ENCODE measurements at places on chromosomes 4 and X.
A peak's percentile ranks its signal among the peaks of the same experiment; 100 is the strongest.

- no peak for DNase-seq
Measured at GRCh38 chr4:81746071-81746470, 274.4 kb upstream of the RASGEF1B start.

DNA sequence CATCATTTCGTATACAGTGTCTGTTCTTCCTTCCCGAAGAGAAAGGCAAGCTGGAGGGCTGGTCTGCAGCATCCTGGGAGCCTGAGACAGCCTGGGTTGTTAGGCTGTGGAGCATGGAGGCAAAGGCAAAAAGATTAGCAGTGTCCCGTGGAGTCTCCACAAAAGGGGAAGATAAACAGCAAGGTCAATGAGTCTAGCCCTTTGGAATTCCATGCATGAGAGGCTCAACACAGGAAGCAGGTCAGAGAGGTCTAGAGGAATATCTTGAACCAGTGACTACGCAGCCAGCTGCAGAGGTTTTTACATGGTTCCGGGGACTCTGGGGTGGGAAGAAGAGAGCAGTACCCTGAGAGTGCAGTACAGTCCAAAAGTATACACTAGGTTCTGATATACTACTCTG, 12.2 kb upstream of the MCF2 start:
- no peak for DNase-seq

GRCh38 chr4:148056879-148057278, 325.0 kb downstream of the ARHGAP10 start:
- DNase-seq, result peak; percentile 72

DNA sequence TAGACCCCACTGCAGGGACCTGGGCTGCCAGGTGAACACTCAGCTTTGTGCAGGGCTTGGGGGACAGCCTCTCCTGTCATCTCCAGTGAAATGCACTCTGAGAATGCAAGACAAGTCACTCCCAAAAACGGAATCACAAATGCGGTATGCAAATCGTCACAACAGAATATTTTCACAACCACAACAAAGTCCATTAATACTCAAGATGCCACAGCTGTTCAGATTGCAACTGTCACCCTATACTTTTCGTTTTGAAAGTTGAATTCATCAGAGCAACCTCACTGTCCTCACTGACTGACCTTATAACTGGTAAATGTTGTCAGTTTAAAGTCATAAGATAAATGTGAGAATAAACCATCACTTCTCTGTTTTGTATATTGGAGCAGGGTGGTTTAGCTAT, 16.6 kb downstream of the JAKMIP1 start:
- DNase-seq, result peak; percentile 30

- DNase-seq, result no peak
Measured at GRCh38 chrX:48961585-48962091, 4.2 kb upstream of the OTUD5 start.

GRCh38 chr4:143726714-143727113, 26.2 kb upstream of the FREM3 start:
- no peak for DNase-seq

DNA sequence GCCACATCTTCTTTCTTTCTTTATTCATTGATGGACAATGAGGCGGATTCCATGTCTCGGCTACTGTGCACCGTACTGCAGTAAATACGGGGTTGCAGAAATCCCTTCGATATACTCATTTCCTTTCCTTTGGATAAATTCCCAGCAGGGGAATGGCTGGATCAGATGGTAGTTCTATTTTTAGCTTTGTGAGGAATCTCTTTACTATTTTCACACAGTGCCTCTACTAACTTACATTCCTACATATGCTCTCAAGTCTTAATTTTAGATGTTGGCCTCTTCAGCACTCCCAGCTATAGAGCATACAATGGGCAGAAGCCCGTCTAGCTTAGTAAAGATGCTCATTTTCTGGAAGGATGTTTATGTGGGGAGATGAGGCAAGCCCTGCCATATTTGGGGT, 317.4 kb downstream of the ASMT start:
- DNase-seq, result no peak

GRCh38 chr4:170374770-170375169, 285.0 kb upstream of the AADAT start:
- no peak for DNase-seq

- DNase-seq, result no peak
Measured at GRCh38 chr4:85637778-85638177, 162.8 kb downstream of the ARHGAP24 start.

- DNase-seq, result no peak
Measured at GRCh38 chr4:80585542-80585941, 250.0 kb downstream of the CFAP299 start.

DNA sequence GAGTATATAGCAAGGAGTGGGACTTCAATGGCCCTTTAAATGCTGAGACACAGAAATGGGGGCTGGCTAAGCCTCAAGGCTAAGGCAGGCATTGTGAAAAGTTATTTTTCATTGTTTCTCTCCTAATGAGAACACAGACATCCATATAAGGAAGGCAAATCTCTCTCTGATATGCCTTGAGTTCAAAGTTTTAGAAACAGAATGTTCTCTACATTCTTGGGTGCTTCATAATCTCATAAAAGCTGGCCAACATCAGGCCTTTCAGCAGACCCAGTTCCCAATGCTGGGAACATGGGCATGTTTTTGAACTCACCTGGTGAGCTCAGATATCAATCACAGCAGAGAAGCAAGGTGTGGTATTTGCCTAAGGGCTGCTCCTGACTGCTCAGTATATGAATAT, 19.4 kb upstream of the RAB40A start:
- no peak for DNase-seq

DNA sequence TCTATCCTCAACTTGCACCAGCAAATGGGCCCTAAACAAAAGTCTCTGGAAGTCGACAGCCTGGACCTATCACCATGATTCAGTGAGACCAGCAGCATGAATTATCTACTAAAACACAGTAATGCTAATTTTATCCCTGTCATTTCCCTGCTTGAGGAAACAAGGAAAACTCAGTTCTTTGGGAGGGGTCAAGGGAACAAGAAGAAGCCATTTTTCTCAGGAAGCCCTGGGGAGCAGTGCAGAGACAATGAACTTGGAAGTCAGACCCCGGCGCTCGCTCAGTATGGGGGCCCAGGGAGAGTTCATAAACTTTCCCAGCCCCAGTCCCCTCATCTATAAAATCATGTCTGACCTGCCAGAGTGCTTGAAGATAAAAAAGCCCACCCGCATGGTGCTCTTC, 50.4 kb downstream of the DCTD start:
- DNase-seq, result no peak

- no peak for DNase-seq
Measured at GRCh38 chrX:70338290-70338689, 48.4 kb downstream of the KIF4A start.

GRCh38 chr4:16222957-16223527, 3.2 kb downstream of the TAPT1 start:
- DNase-seq, result no peak

GRCh38 chr4:53932796-53933610, 131.4 kb downstream of the CHIC2 start:
- DNase-seq, result no peak

DNA sequence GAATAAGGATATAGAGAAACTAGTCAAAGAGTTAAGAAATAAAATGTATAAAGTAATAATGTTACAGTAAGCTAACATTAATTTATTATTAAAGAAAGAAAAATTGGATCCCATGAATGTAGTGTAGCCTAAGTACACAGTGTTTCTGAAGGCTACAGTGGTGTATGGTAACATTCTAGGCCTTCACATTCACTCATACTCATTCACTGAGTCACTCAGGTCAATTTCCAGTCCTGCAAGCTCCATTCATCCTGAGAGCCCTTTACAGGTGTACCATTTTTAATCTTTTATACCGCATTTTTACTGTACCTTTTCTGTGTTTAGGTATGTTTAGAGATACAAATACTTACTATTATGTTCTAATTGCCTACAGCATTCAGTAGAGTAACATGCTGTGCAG, 120.6 kb upstream of the AGA start:
- no peak for DNase-seq

GRCh38 chrX:132393485-132393884, 95.4 kb downstream of the MBNL3 start:
- DNase-seq, result no peak

GRCh38 chr4:147109800-147110199, 164.1 kb upstream of the TTC29 start:
- DNase-seq, result no peak

DNA sequence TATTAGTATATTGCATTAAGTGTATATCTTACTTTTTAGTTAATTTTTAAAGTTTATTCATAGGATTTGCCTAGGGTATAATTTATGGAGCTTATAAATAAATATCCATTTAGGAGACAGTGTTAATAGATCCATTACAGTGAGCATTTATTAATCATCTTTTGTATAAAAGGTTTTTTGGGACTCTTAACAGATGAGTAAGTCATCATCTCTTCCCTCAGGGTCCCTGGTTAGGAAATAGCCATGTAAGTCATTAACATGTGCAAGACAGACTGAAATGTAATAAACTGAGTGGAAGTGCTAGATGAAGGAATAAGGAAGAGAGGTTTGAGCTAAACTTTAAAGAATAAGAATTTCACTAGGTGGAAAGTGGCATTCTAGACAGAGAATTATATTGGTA, 69.2 kb downstream of the PAQR3 start:
- DNase-seq, result no peak

DNA sequence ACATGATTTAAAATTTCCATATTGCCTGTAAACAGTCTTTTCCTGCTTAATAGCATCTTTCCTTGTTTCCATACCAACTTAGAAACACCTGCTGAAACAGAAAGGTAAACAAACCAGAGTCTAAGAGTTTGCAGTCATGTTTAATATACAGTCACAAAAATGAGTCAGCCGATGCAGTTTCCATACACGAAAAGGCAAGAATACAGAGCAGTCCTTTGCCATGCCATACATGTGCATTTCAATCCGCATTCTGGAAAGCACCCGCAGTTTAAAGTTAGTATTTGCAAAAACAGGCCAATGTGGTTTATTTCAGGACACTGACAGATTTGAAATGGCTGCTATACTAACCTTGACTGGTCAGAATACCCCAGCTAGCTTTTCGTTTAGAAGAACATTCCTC, 32.1 kb downstream of the ASB5 start:
- no peak for DNase-seq

- DNase-seq, result no peak
Measured at GRCh38 chrX:118764122-118764521, 36.7 kb downstream of the IL13RA1 start.

DNA sequence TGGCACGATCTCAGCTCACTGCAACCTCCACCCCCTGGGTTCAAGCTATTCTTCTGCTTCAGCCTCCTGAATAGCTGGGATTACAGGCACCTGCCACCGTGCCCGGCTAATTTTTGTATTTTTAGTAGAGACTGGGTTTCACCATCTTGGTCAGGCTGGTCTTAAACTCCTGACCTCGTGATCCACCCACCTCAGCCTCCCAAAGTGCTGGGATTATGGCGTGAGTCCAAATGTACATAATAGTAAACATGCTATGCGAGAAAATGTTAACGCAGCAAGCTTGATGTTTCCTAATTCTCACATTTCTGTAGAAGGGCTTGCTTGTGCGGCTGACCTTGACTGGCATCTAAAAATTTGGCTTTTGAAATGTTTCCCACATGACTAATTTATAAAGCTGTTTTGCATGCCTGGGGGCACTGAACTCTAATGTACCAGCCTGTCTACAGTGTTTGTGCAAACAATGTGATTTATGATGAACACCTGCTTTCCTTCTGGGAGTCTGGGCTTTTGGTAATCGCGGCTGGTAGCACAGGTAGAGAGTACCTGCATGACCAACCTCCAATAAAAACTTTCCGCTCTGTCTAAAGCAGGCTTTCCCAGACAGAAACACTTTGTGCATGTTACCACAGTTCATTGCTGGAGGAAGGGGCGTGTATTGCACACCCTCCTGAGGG, 216.8 kb downstream of the IL15 start:
- no peak for DNase-seq

DNA sequence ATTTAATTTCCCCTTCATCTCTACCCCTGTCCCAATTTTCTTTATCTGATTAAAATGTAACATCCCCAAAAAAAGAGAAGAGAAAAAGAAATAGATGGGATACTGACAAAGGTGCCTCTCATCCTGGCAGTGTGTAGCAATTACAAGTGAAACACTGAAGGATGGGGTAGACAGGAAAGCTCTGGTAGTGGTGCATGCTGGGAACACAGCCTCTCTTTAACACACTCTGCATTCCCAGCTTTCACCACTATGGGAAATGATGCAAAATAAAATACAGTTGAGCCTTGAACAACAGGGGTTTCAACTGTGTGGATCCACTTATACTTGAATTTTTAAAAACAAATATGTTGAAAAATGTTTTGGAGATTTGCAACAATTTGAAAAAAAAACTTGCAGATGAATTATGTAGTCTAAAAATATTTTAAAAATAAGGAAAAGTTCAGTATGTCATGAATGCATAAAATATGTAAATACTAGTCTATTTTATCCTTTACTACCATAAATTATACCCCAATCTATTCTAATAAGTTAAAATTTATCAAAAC, 239.2 kb upstream of the DDX53 start:
- no peak for DNase-seq

DNA sequence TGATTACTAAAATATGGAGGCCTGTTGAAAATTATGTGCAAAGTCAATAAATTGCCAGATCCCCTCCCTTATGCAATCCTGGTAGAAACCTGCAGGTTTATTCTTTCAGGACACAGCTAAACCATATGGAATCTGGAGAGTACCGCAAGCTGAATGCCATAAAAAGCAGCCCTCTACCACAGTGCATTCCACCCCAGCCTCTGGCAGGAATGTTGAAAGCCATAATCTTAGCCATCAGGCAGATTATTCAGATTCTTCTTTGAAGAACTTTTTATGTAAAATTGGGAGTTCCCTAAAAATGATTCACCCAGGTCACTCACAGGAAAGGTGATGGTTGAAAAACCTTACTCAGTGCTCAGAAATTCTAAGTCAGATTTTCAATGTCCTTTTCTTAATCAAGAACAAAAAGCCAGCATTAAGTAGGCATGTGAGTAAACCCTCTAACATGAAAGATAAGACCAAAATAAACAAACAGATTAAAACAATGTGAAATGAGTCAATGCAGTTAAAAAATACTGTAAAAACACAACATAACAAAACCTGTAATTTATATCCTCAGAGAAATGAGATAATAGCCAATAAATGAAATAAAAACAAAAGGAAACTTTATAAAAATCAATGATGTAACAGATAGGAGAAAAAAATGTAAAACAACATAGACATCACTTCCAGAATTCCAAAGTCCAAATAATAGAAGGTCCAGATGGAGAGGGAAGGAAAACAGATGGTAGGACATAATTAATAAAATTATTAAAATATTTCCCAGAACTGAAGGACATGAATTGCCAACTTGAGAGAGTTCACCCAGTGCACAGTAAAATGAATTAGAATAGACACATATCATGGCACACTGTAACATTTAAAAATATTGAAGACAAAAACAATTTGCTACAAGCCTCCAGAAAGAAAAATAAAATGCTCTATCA, 226.9 kb downstream of the FSTL5 start:
- DNase-seq, result no peak

GRCh38 chrX:115367455-115367854, 77.9 kb downstream of the LUZP4 start:
- no peak for DNase-seq

All from CD4-positive, alpha-beta T cell treated with Interleukin-12 subunit alpha and Interleukin-12 subunit beta, for 1 hour (primary cell).